Cerebellum (tissue), 4 donors: ENCODE measurements at places on chromosomes 13 and 19. TPM values are rescaled to one million over a fixed set of nuclear protein-coding genes. Genes with fewer than 3 reads are reported as not detected.

The KRTDAP gene
- total RNA-seq: not detected

The MBD3L3 gene
- total RNA-seq: not detected

The C19orf18 gene
- total RNA-seq: 0.45 TPM

The SLC8A2 gene
- total RNA-seq: 26.5 TPM

The TIMM29 gene
- total RNA-seq: 18.7 TPM

The ZNF93 gene
- total RNA-seq: 22.6 TPM

The COL5A3 gene
- 0.73 TPM for total RNA-seq

The ZNF229 gene
- total RNA-seq: 25.1 TPM

The ANGPTL8 gene
- total RNA-seq: not detected

The OLFM2 gene
- 56.6 TPM for total RNA-seq

The ZNF345 gene
- 19.2 TPM for total RNA-seq

The PRSS57 gene
- not detected for total RNA-seq

The CYP4F8 gene
- not detected for total RNA-seq
